ENCODE measurements at places on chromosomes 6 and 20. TPM values are rescaled to one million over a fixed set of nuclear protein-coding genes. Genes with fewer than 3 reads are reported as not detected.

Gene BTBD3
- total RNA-seq = 59.8 TPM

Gene OR10C1
- total RNA-seq = not detected

Gene SNRNP48
- total RNA-seq = 15.4 TPM

Gene GHRH
- not detected for total RNA-seq

Gene CLVS2
- total RNA-seq = 0.18 TPM

Gene HLA-DQB1
- total RNA-seq = 3.0 TPM

Gene BPIFB2
- total RNA-seq = not detected

Gene DOK5
- total RNA-seq = 13.8 TPM

Gene ADAM33
- total RNA-seq = 24.6 TPM

Gene PDE7B
- total RNA-seq = 13.0 TPM

Gene STMND1
- not detected for total RNA-seq

Gene MAS1
- total RNA-seq = not detected

Gene LINC00237
- total RNA-seq = not detected

Gene GJA10
- total RNA-seq = not detected

Gene OCSTAMP
- not detected for total RNA-seq

Gene SLC17A9
- total RNA-seq = 1.3 TPM

Gene RAD21L1
- not detected for total RNA-seq

Gene LHFPL5
- not detected for total RNA-seq

Gene DPM1
- 42.2 TPM for total RNA-seq

Gene EPPIN
- total RNA-seq = not detected

Gene CST7
- 11.2 TPM for total RNA-seq

Gene LGSN
- 0.41 TPM for total RNA-seq

Gene PTGIS
- 43.4 TPM for total RNA-seq

Gene SAYSD1
- 16.1 TPM for total RNA-seq

Gene BTN1A1
- not detected for total RNA-seq

Gene TRERF1
- 19.8 TPM for total RNA-seq

Gene NCR2
- not detected for total RNA-seq

Gene EYA4
- total RNA-seq = 27.3 TPM

Gene BMP7
- total RNA-seq = 62.6 TPM

Data from metanephros (tissue), 2 donors.